ENCODE measurements at places on chromosomes 2 and 18.

- no peak for DNase-seq
Measured at GRCh38 chr18:75212751-75213090, 2.1 kb downstream of the TSHZ1 start.

- no peak for DNase-seq
Measured at GRCh38 chr2:152506843-152507242, 171.9 kb downstream of the FMNL2 start.

GRCh38 chr18:35508746-35509338, 11.1 kb upstream of the INO80C start:
- DNase-seq, result no peak

DNA sequence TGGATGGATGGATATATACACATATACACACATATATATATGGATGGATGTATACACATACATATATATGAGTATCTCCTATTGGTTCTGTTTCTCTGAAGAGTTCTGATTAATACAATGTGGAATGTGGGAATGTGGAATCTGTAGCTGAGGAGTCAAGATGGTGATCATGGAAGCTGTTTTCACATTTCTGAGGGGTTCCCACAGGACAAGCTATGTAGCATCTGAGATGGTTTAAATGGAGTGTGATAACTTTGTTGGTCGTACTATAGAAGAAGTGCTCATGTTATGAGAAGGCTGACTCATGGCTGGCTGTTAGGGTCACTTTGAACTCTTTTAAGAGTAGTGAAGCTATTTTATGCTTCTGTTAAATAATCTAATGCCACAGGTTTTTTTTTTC, 279.7 kb downstream of the MEIS1 start:
- DNase-seq, result no peak

DNA sequence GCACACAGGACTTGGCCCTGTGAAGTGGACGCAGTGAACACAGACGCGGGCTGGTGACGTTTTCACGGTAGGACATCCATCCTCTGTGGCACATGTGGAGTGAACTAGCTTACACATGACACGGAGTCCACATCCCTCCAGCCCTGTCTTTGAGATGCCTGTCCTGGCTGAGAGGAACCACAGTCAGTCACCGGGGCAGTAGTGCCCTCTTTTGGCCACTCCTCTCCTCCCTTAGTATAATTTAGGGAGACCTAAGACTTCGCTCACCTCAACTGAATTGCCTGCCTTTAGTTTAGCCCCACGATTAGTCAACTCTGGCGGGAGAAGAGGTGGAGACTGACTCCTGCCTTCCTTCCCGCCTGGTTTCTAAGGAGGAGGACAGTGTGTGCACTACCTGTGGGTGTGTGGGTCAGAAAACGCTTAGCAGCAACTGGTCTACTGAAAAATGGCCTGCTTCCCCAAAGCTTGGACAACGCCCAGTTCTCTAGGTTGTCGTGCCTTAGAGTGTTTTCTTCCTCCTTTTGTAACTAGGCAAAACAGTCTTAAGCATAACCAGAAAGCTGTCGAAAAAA, 70.6 kb downstream of the MBP start:
- no peak for DNase-seq

DNA sequence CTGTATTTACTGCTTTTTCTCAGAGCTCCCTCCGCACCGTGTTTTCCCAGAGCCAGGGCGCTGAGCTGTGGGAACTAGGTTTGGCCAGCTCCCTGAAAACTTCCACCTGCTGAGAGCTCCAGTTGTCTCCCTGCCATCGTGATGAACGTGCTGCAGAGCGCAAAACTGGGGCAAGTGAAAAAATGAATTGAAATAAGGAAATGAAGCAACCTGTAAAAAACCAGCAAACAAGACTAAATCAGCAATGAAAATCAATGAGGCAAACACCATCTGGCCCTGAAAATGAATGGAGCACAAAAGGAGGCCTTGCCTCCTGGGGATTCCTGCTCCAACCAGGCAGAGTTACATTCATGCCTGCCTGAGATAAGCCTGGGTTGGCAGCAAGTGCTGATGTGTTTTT, 129.9 kb downstream of the MARCHF4 start:
- no peak for DNase-seq

- DNase-seq, result no peak
Measured at GRCh38 chr2:138210487-138210886, 246.2 kb downstream of the HNMT start.

- no peak for DNase-seq
Measured at GRCh38 chr2:30631051-30631671, 176.1 kb downstream of the CAPN13 start.

GRCh38 chr2:137813176-137813575, 151.1 kb upstream of the HNMT start:
- DNase-seq, result no peak

GRCh38 chr18:12742453-12742852, 39.6 kb downstream of the PSMG2 start:
- no peak for DNase-seq

GRCh38 chr2:196217116-196217515, 45.7 kb upstream of the STK17B start:
- DNase-seq, result no peak

- no peak for DNase-seq
Measured at GRCh38 chr2:143083636-143084035, 45.6 kb upstream of the ARHGAP15 start.

- DNase-seq, result no peak
Measured at GRCh38 chr2:383178-383577, 95.3 kb upstream of the ALKAL2 start.

- DNase-seq, result no peak
Measured at GRCh38 chr2:74867841-74868658, 34.1 kb downstream of the HK2 start.

GRCh38 chr2:234242459-234242836, 191.9 kb downstream of the SPP2 start:
- no peak for DNase-seq

DNA sequence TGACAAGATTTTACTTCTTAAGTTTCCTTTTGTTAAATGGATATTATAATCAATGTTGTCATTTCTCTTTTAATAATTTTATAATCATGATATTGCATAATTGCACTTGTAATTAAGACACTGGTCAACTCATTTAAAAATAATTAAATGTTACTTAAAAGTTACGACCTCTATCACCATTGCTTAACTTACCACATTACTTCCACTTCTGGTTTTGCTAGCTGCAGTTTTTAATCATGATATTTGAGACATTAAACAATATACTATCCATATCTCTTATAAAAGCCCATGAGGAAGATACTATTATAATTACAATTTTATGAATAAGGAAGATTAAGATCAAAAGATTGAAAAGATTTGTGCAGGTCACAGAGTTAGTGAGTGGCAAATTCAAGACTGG, 502.0 kb downstream of the RNF144A start:
- DNase-seq, result no peak

- no peak for DNase-seq
Measured at GRCh38 chr18:55088000-55088401, 128.7 kb upstream of the CCDC68 start.
